ENCODE measurements at places on chromosomes 1 and 21. TPM values are rescaled to one million over a fixed set of nuclear protein-coding genes. Genes with fewer than 3 reads are reported as not detected.

- no peak for DNase-seq
Observed at GRCh38 chr21:45448810-45449657, 44.1 kb downstream of the COL18A1 start.

- DNase-seq: peak; percentile 51
Observed at GRCh38 chr1:66402194-66402593, 131.8 kb upstream of the SGIP1 start.

GRCh38 chr1:19462781-19463503, 22.4 kb downstream of the CAPZB start:
- DNase-seq: no peak

DNA sequence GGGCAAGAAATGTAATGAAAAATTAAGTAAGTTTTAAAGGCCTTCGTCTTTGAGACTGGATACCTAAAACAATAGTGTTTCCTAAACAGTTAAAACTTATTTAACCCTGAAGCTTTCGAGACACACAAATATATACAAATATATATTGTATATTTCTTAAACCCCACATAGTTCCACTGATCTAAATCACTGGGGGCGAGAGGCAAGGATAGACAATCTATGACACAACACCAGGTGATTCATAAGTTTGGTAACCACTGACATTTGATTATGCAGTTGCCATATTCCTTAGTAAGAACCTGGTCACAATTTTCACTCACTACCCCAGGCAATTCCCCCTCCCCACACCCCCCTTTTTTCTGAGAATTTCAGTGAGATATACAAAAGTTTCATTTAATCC, 55.3 kb upstream of the BOLA1 start:
- DNase-seq: no peak

DNA sequence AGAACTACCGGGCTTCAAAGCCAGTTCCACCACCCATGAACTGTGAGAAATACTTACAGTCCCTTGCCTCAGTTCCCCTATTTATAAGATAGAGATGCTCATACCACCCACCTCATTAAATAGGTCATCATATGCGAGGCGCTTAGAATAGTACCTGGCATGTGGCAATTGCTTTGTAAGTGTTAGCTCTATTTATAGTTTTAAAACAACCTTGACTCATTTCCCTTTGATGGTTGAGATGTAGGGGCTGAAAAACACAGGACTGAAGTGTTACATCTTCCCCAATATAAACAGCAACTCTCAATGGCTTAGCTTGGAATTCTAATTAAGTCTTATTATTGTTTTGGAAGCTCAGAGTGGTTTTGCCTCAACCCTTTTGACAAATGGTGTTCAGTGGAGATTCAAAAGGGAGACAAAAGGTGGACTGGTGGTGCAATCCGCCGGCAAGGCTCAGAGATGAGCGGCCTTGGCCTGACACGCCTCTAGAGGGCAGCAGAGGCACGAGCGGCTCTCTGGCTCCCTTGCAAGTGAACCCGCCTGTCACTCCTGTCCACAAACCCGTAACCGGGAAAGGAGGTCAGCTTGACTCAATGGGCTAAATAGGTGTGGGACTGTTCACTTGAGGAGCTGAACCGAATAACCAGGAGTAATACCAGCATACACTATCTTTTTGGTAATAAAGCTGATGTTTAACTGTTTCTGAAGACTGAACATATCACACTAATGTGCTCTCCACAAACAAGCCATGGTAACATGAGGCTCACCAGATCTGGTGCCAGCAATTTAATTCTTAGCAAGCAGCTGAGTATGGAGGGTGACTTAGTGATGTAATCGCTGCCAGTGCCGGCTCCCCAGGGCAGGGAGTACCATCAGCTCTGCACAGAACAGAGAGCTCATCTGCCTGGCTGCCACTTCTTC, 19.5 kb upstream of the SMYD2 start:
- DNase-seq: peak; percentile 82

The RAP1GAP gene
- total RNA-seq: 157 TPM

DNA sequence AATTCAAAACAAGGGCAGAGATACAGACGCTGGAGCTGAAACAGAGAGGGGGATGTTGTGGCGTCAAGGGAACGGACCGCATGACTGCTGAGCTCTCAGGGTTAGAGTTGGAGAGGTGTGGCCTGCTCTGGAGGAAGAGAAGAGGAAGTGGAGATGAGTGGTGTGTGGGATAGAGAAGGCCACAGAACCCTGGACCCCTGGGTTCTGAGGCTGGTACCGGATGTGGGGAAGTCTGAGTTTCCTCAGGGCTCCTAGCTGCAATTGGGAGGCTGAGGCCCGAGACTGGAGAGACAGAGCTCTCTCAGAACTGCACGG, 1.8 kb downstream of the BCAN start:
- DNase-seq: no peak

The GSTM1 gene
- 0.40 TPM for total RNA-seq

GRCh38 chr21:37257511-37257966, 9.6 kb downstream of the VPS26C start:
- no peak for DNase-seq

The IFNGR2 gene
- 61.3 TPM for total RNA-seq

DNA sequence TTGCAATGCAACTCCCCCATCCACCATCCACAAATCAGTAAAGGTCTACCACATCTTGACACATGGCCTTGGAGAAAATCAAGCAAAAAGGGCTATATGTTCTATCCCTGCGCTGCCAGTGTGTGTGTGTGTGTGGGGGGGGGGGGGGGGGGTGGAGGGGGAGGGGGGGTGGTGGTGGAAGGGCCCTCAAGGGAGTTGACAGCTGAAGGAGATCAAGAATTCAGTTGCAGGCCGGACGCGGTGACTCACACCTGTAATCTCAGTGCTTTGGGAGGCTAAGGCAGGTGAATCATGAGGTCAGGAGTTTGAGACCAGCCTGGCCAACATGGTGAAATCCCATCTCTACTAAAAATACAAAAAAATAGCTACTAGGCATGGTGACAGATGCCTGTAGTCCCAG, 37.6 kb upstream of the CLIC4 start:
- DNase-seq: no peak

The STYXL2 gene
- total RNA-seq: 3.1 TPM

GRCh38 chr1:172753964-172754363, 95.1 kb downstream of the FASLG start:
- no peak for DNase-seq

The CD101 gene
- total RNA-seq: 2.8 TPM

DNA sequence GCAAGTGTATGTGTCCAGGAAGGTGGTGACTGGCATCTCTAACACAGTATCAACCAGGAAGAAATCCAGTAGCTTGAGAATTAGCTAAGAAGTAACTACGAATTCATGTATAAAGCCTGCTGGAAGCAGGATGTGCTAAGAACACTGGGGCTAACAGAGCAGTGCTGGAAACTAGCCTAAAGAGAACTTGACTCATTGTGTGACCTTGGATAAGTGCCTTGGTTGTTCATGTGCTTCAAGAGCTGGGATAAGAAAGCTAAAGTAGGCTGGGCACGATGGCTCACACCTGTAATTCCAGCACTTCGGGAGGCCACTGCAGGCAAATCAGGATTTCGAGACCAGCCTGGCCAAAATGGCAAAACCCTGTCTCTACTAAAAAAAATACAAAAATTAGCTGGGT, 186.9 kb downstream of the RRAGC start:
- no peak for DNase-seq

The SLC1A7 gene
- total RNA-seq: 21.1 TPM

DNA sequence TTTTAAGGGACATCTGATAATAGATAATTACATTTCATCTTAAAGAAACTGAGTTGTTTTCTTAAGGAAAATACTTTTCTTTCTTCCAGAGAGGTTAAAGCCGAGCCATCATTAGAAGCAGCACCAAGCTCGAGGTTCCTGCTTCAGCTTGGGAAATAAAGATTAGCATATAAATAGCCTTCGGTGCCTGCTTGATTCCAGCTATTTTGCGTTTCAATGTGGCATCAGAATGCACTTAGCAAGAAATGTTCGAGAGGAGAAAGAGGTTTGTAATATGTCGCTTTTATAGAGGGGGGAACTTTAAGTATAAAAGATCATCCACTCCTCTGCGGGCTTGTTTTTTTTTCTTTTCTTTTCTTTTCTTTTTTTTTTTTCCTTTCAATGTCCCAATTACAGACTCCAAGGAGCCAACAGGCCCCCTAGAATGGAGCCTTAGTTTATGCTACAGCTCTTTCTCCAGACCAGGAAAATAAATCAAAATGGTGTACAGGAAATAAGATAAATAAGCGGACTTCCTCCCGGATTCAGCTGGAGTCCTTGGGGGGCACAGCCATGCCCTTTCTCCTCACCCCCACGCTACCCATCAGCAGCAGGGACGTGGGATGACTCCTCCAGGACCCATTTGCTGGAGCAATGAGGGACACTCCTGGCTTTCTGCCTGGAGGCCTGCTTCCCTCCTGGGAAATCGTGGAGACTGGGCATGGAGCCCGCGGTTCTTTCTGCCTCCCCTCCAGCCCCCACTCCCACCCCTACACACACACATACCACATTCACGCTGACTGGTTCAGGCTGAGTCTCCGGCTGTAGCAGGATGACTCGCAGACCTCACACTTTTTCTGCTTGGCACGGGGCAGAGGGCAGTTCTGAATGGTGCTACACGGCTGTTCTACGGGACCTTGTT, 131.6 kb downstream of the RRAGC start:
- no peak for DNase-seq
